NCI-H2029 treated with DMSO at 0.1 percent for 48 hours (cell line): ENCODE measurements at places on chromosomes 11 and 22.

DNA sequence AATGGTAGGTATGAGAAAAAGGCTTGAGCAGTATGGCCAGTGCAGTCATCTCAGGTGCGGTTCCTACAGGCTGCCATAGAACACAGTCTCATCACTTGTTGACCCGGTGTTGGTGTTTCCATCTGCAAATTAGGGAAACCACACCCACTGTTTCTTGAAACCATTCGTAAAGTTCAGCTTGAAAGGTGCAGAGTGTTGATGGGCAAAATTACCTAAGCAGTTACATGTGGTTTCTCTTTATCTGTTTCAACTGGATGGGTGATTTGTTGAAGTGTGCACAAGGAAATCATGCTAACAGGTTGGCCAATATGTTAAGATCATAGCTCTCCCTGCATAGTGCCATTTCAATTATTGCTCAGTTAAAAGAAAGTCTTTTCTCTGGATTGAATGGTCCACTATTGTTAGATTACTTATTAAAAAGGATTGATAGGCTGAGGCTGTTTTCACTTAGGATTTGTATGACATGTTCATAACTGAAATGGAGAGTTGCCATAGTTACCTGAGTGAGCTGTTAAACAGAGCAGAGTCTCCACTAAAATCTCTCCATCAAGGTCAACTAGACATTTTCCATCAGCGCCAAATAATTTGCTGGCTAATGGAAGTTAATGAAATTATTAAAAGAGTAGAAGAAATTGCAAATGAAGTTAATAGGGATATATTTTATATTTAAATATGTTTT lies 203.1 kb upstream of the MTMR2 start:
- no peak for DNase-seq

DNA sequence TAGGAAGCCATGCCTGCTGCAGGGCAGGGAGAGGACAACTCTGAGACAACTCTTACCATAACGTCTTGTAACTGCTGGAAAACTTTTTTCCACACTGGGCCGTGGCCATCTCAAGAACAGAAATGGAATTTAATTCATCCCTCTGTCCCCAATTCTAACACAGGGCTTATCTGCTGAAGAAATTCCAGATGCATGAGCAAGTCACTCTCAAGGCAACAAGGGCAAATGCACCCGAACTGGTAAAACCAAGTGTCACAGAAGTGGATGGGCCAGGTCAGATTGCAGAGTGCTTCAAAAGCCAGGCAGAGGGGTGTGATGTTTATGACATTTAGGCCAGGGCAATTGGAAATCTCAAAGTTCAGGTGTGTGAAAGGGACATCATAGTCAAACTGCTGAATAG lies 7.4 kb downstream of the SMPD1 start:
- DNase-seq = no peak

GRCh38 chr11:35419830-35420333 lies 524 bp upstream of the SLC1A2 start:
- DNase-seq = no peak

GRCh38 chr11:121071846-121072450 lies 29.1 kb upstream of the TECTA start:
- no peak for DNase-seq

- DNase-seq = no peak
Measured at GRCh38 chr11:15903246-15903645, 453.1 kb downstream of the SOX6 start.

GRCh38 chr11:47886096-47886495 lies 37.9 kb upstream of the NUP160 start:
- no peak for DNase-seq
